LNCaP clone FGC (cell line): ENCODE measurements at places on chromosomes 2 and 18.

- DNase-seq = no peak
Measured at GRCh38 chr2:72457801-72458516, 310.3 kb upstream of the CYP26B1 start.

GRCh38 chr2:24423095-24423494, 62.8 kb upstream of the ITSN2 start:
- no peak for DNase-seq

DNA sequence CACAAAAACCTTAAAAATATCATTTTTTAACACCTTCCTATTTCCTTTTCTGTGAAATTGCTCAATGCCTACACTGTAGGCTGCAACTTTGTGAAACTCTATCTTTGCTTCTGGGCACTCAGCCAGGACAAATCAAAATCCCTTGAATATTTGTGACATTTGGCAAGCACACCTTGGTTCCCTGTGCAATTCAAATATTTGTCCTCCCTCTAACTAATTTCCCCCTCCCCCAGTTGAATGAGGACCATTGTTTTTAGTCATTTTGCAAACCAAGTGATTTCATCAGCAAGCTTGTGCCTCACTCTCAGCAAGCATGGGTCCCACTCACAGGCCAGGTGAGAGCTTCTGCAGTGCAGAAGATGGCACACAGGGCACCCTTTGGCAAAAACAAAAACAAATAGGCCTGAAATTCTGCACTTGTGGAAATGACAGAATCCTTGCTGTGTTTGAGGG, 541.5 kb downstream of the CNTNAP5 start:
- peak; percentile 63 for DNase-seq

DNA sequence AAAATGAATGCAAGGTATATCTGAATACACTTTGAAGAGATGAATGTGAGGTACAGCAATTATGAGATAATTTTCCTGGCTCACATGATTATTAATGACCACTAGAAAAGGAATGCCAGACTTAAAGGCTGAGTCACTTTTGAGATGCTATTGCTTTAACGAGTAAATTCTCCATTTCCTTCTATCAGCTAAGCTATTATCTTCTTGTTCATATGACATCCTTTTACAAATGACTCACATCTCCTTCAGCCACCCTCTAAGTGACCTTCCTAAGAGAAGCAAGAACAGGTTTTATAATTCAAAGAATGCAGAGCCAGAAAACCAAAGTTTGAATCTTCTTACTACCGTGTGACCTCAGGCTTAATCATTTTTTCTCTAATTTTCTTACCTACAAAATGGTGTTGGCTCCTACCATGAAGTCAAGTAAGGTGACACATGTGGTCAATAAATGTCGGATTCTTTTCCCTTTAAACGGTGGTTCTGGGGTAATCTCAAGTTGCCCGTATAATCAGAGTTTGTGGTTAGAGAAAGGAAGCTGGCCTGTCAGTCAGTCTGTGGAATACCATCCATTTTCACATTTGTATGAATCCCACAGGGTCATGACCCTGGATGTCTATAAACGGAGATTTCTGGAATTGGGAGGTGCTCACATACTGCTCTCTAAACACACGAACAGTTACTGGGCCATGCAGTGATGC, 184.0 kb upstream of the PID1 start:
- no peak for DNase-seq

- no peak for DNase-seq
Measured at GRCh38 chr2:136901732-136902131, 136.4 kb downstream of the THSD7B start.

GRCh38 chr2:98857001-98857400, 79.0 kb downstream of the CRACDL start:
- DNase-seq = no peak

GRCh38 chr2:185645529-185645928, 93.1 kb upstream of the FSIP2 start:
- no peak for DNase-seq

- DNase-seq = no peak
Measured at GRCh38 chr2:56369316-56369715, 185.5 kb downstream of the CCDC85A start.

DNA sequence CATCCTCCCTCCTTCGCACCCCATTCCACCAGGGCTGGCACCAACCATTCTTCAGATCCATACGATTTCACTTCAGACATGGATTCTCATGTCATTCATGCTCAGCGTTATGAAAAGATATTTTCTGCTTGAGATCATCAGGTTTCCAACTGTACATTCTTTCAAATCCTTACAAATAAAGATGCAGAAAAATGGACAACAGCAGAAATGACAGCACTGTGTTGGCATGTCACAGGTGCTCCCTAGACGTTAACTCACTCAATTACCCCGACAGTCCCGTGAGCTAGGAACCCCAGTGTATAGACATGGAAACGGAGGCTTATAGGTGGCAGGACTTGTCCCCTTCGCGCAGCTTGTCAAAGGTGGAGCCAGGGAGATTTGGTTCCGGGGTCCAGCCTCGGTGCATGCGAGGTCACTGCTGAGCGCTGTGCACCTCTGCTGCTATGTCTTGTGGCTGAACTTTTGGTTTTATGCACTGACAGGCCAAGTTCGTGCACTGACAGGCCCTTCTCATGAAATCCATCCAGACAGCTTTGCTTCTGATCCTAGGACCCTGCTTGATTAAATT, 17.7 kb downstream of the FHL2 start:
- no peak for DNase-seq

DNA sequence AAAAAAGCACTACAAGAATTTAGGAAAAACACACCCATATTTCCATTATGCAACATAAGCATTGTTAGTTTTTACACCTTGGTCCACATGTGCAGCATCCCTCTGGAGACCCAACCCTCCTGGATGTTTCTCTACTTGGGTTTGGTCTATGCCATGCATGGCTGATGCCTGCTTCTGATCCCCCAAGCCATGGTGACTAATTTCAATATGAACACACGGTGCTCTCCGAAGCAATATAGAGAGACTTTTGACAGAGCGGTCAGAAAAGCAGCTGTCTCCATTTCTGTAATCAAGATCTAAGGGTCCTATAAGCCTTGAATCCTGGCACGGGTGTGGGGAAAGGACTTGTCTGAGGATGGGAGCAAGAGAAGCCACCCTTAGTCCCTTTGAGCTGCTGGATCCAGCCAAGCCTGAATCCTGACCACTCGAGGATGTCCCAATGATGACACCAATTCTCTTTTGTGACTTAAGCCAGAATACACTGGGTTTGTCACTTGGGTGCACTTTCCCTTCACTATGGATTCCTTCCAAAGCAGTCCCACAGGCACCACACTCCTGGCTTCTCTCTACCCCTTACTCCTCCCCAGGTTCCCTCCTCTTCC, 91.5 kb downstream of the ACTR2 start:
- no peak for DNase-seq

GRCh38 chr2:240412211-240412861, 23.1 kb upstream of the GPC1 start:
- DNase-seq = no peak

- DNase-seq = no peak
Measured at GRCh38 chr2:89833116-89833779, 1141.8 kb downstream of the RPIA start.

GRCh38 chr2:131148426-131148825, 43.3 kb downstream of the PLEKHB2 start:
- no peak for DNase-seq

DNA sequence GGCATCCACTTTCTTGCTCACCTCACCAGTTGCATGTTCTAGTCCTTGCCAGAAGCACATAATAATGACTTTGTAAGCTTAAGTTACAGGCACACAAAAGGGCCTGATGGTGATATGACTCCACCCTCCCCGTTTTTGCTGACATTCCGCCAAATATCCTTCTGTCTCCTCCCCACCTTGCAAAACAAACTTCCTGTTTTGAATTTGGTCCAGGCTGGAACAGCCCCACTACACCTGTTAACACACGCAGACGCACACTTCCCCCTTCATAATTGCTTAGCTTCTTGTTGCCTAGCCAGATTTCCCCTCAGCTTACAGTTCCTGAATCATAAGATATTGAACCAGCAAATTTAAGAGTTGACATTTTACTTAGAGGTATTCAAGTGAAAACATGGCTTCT, at the start of gene MGAT5:
Gene MGAT5 (plus strand): TSS at position 269 of the 400 bp plus-strand sequence. CDS start 332 bp downstream, outside the sequence.
- peak; percentile 63 for DNase-seq

- DNase-seq = no peak
Measured at GRCh38 chr2:120750488-120751210, 15.0 kb downstream of the GLI2 start.

- no peak for DNase-seq
Measured at GRCh38 chr18:11672846-11673454, 16.1 kb upstream of the GNAL start.

GRCh38 chr2:19300961-19301360, 57.5 kb downstream of the OSR1 start:
- DNase-seq = no peak

- no peak for DNase-seq
Measured at GRCh38 chr2:68715353-68716041, 19.1 kb upstream of the ARHGAP25 start.

DNA sequence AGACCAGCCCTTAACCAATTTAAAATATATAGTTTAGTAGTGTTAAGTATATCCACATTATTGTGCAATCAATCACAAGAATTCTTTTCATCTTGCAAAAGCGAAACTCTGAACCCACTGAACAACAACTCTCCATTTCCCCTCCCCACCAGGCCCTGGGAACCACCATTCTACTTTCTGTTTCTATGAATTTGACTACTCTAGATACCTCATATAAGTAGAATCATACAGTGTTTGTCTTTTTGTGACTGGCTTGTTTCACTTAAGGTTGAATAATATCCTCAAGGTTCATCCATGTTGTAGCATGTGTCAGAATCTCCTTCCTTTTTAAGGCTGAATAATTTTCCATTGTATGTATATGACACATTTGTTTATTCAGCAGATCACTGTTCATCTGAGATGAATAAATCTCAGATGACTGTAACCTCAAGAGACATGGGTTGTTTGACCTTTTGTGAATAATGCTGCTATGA, 8.1 kb upstream of the SOS1 start:
- DNase-seq = no peak

DNA sequence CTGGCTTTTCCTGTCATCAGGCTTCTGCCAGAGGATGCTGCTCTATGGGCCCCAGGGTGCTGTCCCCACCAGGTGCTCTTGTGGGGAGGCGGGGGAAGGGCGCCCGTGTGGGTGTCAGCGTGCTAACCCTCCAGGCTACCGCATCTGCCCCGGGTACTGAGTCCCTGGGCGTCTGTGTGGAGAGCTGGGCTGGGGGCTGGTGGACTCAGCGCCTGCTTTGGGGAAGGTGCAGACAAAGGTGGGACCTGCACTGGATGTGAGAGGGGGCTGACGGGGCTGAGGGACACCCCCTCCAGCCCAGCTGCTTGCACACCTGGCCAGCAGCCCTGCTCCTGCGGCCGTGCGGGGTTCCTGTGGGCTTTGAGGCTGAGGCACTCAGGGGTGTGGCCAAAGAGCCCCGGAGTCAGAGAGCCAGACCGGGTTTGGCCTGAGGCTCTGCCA, 120.7 kb upstream of the PXDN start:
- DNase-seq = no peak

DNA sequence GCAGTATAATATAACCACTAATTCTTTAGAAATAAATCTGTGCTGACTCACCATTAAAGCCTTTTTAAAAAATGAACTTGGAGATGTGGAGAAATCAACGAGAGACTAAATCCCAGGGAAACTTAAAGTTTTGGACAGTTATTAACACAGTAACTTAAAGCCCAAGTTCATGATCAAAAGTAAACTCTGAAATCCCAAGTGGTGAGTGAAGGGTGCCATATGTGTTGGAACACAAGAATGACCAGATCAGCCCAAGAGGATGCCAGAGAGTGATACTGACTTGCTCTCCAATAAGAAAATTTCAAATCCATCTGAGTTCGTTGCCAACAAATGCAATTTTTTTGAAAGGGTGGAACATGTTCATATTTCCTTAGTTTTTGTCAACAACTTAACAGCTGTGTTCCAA, 838.1 kb upstream of the ACVR2A start:
- DNase-seq = no peak

- no peak for DNase-seq
Measured at GRCh38 chr2:85148190-85148589, 15.0 kb downstream of the TCF7L1 start.

DNA sequence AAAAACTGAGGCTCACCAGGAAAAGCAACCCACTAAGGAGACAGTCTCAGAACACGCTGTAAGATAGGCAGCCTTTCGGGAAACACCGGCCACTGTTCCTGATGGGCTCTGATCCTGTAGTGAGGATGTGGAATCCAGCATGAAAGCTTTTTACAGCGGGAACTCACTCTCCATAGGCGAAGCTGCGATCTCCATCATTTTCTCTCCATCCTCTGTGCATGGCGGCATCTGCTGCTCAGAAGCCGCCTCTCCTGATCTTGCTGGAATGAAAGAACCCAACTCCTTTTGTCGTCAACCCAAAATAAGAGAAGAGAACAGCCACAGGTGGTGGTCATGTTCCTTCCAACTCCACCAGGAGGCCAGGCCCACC, 49.9 kb downstream of the TMEM18 start:
- no peak for DNase-seq

DNA sequence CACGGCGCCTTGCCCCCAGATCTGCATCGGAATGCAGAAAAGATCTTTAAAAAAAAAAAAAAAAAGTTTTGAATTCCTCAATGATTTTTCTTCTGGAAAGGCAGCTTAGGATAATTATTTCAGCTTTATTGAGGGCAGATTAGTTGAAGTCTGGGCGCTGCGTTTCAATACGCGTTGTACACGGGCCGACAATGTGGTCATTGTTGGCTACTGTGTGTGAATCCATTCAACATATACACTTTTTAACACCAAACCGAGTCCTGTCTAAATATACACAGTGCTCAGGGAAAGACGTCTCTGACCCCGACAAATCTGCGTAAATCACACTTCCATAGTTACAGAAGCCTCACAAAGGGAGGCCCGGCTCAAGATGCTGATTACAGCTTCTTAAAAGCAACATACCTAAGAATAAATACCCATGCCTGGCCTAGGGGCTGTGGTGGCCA, 1.4 kb upstream of the SIX3 start:
- DNase-seq = no peak

- no peak for DNase-seq
Measured at GRCh38 chr2:233256048-233256447, 4.6 kb downstream of the ATG16L1 start.

GRCh38 chr2:44777537-44777936, 164.0 kb upstream of the SIX3 start:
- DNase-seq = no peak

DNA sequence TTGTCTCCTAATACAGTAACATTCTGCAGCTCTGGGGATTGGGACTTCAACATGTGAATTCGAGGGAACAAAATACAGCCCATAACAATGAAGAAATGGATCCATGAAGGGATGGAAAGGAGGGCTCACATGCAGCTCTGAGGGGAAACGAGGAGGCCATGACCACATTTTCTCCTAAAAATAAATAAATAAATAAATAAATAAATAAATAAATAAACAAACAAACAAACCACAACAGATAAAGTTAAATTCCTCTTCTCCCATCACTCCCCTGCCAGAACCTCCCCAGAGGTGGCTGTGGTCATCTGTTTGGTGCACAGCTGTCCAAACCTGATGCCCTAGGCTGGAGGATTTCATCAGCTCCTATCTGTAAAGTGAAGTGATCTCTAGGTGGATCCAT, 42.7 kb downstream of the MAL start:
- no peak for DNase-seq

- no peak for DNase-seq
Measured at GRCh38 chr2:24721470-24721869, 71.7 kb downstream of the PTRHD1 start.
